ENCODE measurements at places on chromosomes 3 and 15. TPM values are rescaled to one million over a fixed set of nuclear protein-coding genes. Genes with fewer than 3 reads are reported as not detected.

Gene HRG
- total RNA-seq, result not detected

Gene STRIT1
- 0.79 TPM for total RNA-seq

Gene CCR8
- not detected for total RNA-seq

Gene FEM1B
- 45.1 TPM for total RNA-seq

Gene ZMYND10
- total RNA-seq, result 0.07 TPM

Gene ATP2B2
- not detected for total RNA-seq

Gene CFAP100
- total RNA-seq, result not detected

Measured in left ventricle myocardium superior (tissue), 1 donor.